ENCODE measurements at places on chromosomes 5 and 9.

- H3K27me3 ChIP-seq: peaks cover 6% of the 10 kb centered on the region
- H3K36me3 ChIP-seq: no peaks in the 10 kb centered on the region
- DNase-seq: no peak
- no peak overlapping the region for H3K4me3 ChIP-seq
Measured at GRCh38 chr5:8756498-8757084, 789.3 kb downstream of the SEMA5A start.

GRCh38 chr5:111095982-111096381, 3.8 kb downstream of the WDR36 start:
- H3K27me3 ChIP-seq: no peaks in the 10 kb centered on the region
- H3K27ac ChIP-seq: no peak overlapping the region
- no peak for DNase-seq
- H3K4me1 ChIP-seq: peaks cover 14% of the 10 kb centered on the region

GRCh38 chr5:168318240-168318639, 26.8 kb downstream of the WWC1 start:
- H3K27ac ChIP-seq: peak overlapping the region; percentile 99
- peaks cover 66% of the 10 kb centered on the region for H3K4me1 ChIP-seq
- H3K27me3 ChIP-seq: no peaks in the 10 kb centered on the region
- no peak for DNase-seq

DNA sequence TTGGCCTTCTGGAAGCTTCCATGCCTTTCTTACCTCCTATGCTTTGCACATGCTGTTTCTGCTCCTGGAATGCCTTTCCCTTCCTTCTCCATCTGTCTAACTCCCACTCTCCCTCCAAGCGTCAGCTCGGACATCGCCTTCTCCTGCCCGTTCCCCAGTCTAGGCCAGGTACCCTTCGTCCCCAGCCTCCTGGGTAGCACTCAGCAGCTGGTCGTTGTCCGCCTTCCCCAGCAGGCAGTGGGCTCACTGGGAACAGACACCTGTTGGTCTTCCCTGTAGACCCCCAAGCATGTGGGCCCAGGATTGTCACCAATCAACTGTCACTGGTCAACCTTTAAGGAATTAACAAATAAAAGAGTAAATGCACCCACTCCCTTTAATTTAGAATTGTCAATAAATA, 202.2 kb downstream of the RGS3 start:
- no peak overlapping the region for H3K4me3 ChIP-seq
- no peaks in the 10 kb centered on the region for H3K36me3 ChIP-seq
- H3K27ac ChIP-seq: no peak overlapping the region
- no peak for DNase-seq
- peaks cover 5% of the 10 kb centered on the region for H3K27me3 ChIP-seq

- DNase-seq: no peak
- H3K4me1 ChIP-seq: peaks cover 21% of the 10 kb centered on the region
- peaks cover 9% of the 10 kb centered on the region for H3K36me3 ChIP-seq
- peak overlapping the region; percentile 6 for H3K27ac ChIP-seq
- H3K27me3 ChIP-seq: no peaks in the 10 kb centered on the region
Measured at GRCh38 chr5:60794691-60795090, 49.4 kb downstream of the ELOVL7 start.

DNA sequence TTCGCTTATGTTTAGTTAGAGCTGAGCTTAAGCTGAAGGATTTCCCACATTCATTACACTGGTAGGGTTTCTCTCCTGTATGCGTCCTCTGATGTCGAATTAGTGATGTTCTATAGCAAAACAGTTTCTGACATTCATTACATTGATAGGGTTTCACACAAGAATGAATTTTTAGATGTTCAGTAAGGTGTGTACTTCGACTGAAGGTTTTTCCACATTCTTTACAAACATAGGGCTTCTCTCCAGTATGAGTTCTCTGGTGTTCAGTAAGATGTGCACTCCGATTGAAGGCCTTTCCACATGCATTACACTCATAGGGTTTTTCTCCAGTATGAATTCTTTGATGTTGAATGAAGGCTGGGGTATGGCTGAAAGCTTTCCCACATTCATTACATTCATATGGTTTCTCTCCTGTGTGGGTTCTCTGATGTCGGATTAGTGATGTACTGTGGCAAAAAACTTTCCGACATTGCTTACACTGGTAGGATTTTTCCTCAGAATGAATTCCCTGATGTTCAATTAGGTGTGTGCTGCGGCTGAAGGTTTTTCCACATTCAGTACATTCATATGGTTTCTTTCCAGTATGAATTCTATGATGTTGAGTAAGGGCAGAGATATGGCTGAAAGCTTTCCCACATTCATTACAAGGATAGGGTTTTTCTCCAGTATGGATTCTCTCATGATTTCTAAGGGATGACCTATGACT, 14.6 kb downstream of the ZNF883 start:
- no peak for DNase-seq
- H3K4me3 ChIP-seq: no peak overlapping the region
- H3K36me3 ChIP-seq: peaks cover 60% of the 10 kb centered on the region
- H3K27ac ChIP-seq: peak overlapping the region; percentile 83
- H3K4me1 ChIP-seq: no peaks in the 10 kb centered on the region

DNA sequence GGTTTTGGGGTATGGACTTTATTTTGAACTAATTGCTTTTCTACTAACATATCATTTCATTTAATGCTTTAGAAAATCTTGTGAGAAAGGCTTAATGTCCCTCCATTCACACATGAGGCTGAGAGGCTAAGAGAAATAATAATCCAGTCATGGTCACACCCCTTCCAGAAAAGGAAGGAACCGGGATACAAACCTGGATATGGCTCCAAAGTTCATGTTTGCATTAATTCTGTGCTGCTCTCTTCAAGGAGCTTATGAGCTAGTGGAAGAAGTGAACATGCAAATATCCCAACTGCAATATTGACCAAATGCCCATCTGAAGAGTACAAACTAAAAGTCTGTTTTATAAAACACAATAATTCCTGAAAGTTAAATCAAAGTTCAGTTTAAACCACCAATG, 732.1 kb upstream of the RIOK2 start:
- no peak for DNase-seq
- peaks cover 2% of the 10 kb centered on the region for H3K4me1 ChIP-seq
- H3K4me3 ChIP-seq: no peak overlapping the region
- H3K36me3 ChIP-seq: no peaks in the 10 kb centered on the region
- H3K27me3 ChIP-seq: no peaks in the 10 kb centered on the region
- no peak overlapping the region for H3K27ac ChIP-seq

GRCh38 chr5:173051746-173052145, 4.4 kb upstream of the CREBRF start:
- no peak overlapping the region for H3K4me3 ChIP-seq
- DNase-seq: no peak
- H3K27me3 ChIP-seq: no peaks in the 10 kb centered on the region
- peaks cover 23% of the 10 kb centered on the region for H3K4me1 ChIP-seq
